Upper lobe of right lung (tissue), 1 donor: ENCODE measurements at places on chromosomes 5 and 9.
A peak's percentile ranks its signal among the peaks of the same experiment; 100 is the strongest.

DNA sequence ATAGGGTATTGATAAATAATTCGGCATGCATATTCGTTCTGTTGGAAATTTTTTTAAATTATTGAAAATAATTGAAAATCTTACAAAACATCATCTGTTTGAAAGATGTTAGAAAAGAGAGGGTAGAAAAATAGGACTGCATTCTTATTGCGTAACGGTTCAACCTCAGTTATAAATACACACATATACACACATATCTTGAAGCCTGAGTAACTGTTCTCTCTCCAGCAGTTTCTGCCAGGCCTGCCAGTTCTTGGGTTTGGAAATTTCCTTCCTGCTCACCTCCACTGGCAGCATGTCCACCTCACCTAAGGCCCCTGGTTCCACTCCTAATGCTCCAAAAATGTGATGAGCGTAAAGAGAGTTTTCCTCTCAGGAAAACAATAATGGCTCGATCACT is 9.1 kb downstream of the SPATA31E1 start:
- no peaks in the 10 kb centered on the region for H3K36me3 ChIP-seq
- H3K27me3 ChIP-seq, result no peaks in the 10 kb centered on the region
- no peak overlapping the region for H3K4me3 ChIP-seq
- H3K27ac ChIP-seq, result no peak overlapping the region

DNA sequence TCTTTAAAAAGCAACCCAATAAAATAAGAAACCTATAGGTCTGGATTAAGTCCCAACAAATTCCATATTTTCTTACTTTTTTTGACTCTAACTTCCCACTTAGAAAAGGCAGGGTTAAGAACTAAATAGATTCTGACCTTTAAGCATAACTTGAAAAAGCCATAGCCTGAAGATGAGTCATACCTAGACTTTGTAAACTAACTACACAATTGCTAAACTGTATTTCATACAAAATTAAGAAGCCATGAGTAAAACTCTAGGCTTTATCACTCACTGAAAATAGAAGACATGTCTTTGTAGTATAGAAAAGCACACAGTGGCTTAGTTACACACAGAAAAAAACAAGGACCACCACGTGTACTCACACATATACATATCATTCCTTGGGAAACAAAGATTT is 51.5 kb downstream of the MLLT3 start:
- H3K27me3 ChIP-seq, result no peaks in the 10 kb centered on the region
- no peaks in the 10 kb centered on the region for H3K36me3 ChIP-seq
- H3K4me3 ChIP-seq, result no peak overlapping the region
- DNase-seq, result no peak
- peaks cover 8% of the 10 kb centered on the region for H3K4me1 ChIP-seq

DNA sequence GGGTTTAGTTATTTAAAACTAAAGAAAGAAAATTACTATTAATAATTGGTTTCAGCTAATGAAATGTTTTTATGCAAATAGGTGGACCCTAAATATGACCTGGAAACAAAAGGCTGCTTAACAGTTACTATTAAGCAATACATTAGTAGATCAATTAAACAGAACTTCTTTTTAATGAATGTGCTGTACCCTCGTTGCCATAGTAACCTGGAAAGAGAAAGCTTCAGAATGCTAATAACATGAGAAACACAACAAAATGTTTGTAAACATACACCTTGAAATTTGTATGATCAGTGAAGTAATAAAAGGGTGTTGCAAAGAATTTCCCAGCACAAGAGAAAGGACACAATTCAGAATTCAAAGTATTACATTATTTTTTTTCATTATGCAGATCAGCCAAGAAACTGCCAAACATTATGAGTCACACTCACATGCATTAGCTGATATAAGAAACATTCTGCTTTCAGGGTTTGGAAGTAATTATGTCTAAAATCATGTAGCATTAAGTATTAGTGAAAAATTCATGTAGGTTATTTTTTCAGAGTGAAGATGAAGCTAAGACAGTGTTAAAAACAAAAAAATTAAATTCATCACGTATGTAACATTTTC is 348.3 kb downstream of the ISL1 start:
- no peaks in the 10 kb centered on the region for H3K4me1 ChIP-seq
- DNase-seq, result no peak
- no peaks in the 10 kb centered on the region for H3K36me3 ChIP-seq
- H3K27ac ChIP-seq, result no peak overlapping the region
- no peak overlapping the region for H3K4me3 ChIP-seq
- no peaks in the 10 kb centered on the region for H3K27me3 ChIP-seq

DNA sequence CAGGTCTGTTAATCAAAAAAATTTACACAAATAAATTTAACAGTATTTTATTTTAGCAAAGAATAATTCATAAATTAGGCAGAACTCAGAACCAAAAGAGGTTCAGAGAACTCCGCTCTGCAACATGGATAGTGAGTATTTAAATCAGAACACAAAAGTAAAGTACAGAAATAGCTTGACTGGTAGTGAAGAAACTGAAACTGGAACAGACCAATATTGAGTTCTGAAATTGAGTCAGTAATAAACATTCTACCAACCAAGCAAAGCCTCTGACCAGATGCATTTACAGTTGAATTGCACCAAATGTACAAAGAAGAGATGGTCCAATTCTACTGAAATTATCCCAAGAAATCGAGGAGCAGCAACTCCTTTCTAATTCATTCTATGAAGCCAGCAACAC is 1542.8 kb downstream of the EFNA5 start:
- H3K4me1 ChIP-seq, result no peaks in the 10 kb centered on the region
- H3K36me3 ChIP-seq, result no peaks in the 10 kb centered on the region
- no peaks in the 10 kb centered on the region for H3K27me3 ChIP-seq
- H3K4me3 ChIP-seq, result no peak overlapping the region
- DNase-seq, result no peak

DNA sequence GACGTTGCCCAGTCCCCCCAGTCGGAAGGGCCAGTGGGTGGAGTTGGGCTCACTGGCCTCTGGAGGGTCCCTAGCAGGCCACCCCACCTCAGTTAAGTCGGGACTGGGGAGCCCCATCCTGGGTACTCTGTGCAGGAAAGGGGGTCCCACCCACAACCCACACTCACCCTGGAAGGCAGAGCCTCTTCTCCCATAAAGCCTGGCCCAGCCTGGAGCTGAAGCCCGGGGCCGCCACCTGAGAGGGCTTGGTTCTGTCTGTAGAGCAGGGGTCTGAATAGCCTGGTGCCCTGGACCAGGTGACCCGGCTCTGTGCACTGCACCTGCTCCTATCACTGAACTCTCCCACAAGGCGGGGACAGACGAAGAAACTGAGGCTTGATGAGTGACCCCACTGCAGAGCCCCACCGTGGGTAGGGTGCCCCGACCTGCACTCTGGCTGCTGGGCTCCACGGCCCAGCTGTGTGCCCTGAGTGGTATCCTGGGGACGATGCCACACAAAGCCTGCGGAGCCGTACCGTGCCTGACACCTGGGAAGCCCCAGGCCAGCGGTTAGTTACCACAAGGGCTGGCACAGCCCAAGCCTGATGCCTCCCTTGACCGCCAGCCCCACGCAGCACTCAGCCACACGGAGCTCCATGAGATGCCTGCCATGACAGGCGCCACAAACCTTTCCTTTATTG is 7.3 kb downstream of the PTGES2 start:
- H3K27ac ChIP-seq, result no peak overlapping the region
- peaks cover 36% of the 10 kb centered on the region for H3K36me3 ChIP-seq
- no peak for DNase-seq
- H3K4me1 ChIP-seq, result peaks cover 11% of the 10 kb centered on the region
- H3K4me3 ChIP-seq, result no peak overlapping the region

GRCh38 chr5:102106599-102106998 is 189.5 kb downstream of the SLCO4C1 start:
- no peak for DNase-seq

GRCh38 chr5:62315376-62316175 is 9.6 kb downstream of the KIF2A start:
- H3K4me3 ChIP-seq, result no peak overlapping the region
- H3K36me3 ChIP-seq, result no peaks in the 10 kb centered on the region
- no peaks in the 10 kb centered on the region for H3K4me1 ChIP-seq
- H3K27ac ChIP-seq, result no peak overlapping the region

GRCh38 chr5:53368516-53368915 is 111.9 kb upstream of the FST start:
- H3K27ac ChIP-seq, result no peak overlapping the region
- no peaks in the 10 kb centered on the region for H3K27me3 ChIP-seq
- H3K36me3 ChIP-seq, result no peaks in the 10 kb centered on the region
- no peak for DNase-seq

DNA sequence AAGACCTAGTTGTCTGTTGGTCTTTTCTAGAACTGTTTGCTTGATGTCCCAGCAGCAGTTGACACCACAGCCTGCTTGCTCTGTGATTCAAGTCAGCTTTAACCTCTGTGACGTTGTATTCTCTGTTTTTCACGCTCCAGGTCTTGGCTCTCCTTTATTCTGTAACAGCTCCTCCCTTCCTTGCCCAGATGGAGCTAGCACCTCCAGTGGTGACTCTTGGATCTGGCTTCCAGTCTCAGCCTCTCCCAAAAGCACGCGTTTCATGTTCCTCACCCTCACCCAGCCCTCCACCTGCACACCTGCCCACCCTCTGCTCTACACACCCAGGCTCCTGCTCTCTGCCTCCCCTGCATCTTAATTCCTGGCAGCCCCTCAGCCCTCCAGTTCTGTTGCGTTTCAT is 50.6 kb downstream of the DMRT1 start:
- no peak overlapping the region for H3K4me3 ChIP-seq
- H3K4me1 ChIP-seq, result peaks cover 7% of the 10 kb centered on the region
- no peak for DNase-seq
- no peaks in the 10 kb centered on the region for H3K27me3 ChIP-seq
- H3K36me3 ChIP-seq, result no peaks in the 10 kb centered on the region

- H3K27ac ChIP-seq, result no peak overlapping the region
- no peaks in the 10 kb centered on the region for H3K36me3 ChIP-seq
- no peaks in the 10 kb centered on the region for H3K27me3 ChIP-seq
- H3K4me1 ChIP-seq, result peaks cover 2% of the 10 kb centered on the region
- no peak for DNase-seq
Measured at GRCh38 chr9:81814794-81815464, 113.3 kb upstream of the SPATA31D4 start.

DNA sequence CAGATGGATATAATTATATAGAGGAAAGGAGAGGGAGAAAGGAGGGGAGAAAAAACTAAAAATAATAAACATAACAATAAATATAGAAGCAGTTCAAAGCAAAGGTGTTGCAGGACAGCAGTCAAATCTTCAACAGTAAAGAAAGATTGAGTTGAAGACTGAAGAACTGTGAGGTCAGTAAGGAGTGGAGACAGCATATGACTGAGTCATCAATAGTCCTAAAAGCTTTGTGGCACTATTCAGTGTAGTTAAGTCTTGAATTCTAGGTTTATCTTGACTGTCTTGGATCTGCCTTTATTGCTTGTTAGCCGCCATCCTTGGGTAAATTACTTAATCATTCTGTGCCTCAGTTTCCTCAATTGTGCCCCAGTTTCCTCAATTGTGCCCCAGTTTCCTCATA is 137.0 kb downstream of the MRPS30 start:
- H3K27me3 ChIP-seq, result no peaks in the 10 kb centered on the region
- H3K36me3 ChIP-seq, result no peaks in the 10 kb centered on the region
- no peak overlapping the region for H3K4me3 ChIP-seq
- no peaks in the 10 kb centered on the region for H3K4me1 ChIP-seq
- no peak overlapping the region for H3K27ac ChIP-seq

GRCh38 chr9:2727966-2728613 is 10.8 kb downstream of the KCNV2 start:
- no peak for DNase-seq
- no peaks in the 10 kb centered on the region for H3K36me3 ChIP-seq
- no peaks in the 10 kb centered on the region for H3K27me3 ChIP-seq
- peaks cover 6% of the 10 kb centered on the region for H3K4me1 ChIP-seq
- no peak overlapping the region for H3K4me3 ChIP-seq
- no peak overlapping the region for H3K27ac ChIP-seq

DNA sequence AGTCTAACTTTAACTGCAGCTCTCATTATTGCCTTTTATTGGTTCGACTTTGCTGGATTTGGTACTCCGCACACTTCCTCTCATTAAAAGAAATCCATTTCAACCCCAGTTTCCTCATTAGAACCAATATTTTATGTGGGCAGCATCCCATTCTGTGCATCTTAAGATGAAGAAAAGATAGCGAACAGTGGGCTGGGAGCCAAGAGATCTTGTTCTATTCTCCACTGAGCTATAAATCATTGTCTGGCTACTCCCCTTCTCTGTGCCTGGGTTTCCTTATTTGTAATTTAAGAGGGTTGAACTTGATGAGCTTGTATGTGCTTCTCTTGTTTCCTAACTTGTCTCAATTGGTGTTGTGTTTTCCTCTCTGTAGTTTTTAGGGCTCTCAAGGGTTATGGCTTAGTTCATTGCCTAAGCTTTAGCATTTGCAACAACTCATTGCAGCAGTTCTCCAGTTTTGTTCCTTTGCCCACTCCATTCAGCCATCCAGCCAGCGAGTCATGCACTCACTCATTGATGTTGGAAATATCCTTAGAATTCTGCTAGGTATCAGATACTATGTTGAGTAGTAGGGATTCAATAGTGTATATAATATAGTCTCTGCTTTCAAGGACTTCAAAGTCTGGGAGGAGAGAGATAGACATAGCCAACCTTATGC is 273.3 kb upstream of the TNC start:
- no peaks in the 10 kb centered on the region for H3K27me3 ChIP-seq
- no peak overlapping the region for H3K27ac ChIP-seq
- no peaks in the 10 kb centered on the region for H3K36me3 ChIP-seq
- no peak overlapping the region for H3K4me3 ChIP-seq
- H3K4me1 ChIP-seq, result no peaks in the 10 kb centered on the region

DNA sequence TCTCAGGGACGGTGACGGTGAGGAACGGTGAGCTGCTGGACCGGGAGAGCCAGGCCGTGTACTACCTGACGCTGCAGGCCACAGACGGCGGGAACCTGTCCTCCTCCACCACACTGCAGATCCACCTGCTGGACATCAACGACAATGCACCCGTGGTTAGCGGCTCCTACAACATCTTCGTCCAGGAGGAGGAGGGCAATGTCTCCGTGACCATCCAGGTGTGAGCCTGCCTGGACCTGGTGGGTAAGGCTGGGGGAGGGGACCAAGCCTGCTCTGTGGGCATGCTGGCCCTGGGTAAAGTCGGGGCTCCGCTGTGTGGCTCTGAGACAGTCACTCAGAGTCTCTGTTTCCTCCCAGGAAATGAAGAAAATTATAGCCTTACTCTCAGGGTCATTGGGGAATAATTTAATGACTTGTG is 29.3 kb downstream of the CDHR2 start:
- H3K27me3 ChIP-seq, result no peaks in the 10 kb centered on the region
- peak; percentile 79 for DNase-seq
- no peak overlapping the region for H3K27ac ChIP-seq
- H3K36me3 ChIP-seq, result no peaks in the 10 kb centered on the region
- no peaks in the 10 kb centered on the region for H3K4me1 ChIP-seq
- no peak overlapping the region for H3K4me3 ChIP-seq

DNA sequence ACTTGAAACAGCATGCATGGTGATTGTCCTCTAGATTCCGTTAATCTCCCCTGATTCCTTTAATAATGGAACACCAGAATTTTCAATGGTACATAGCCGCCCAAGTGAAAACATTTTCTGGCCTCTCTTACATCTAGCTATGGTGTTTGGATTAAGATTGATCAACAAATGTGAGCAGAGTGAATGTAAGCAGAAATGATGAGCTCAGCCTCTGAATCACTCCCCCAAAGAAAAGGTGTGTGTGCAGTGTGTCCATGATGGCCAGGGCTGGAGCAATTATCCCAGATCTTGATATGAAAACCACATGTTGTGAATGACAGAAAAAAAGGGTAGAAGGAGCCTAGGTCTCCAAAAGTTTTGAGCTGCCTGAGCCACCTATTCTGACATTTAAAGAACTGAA is 55.3 kb downstream of the OR2K2 start:
- DNase-seq, result no peak
- H3K4me3 ChIP-seq, result no peak overlapping the region
- no peaks in the 10 kb centered on the region for H3K4me1 ChIP-seq
- no peaks in the 10 kb centered on the region for H3K27me3 ChIP-seq
- H3K27ac ChIP-seq, result no peak overlapping the region
